GM23248 (cell line): ENCODE measurements at places on chromosomes 1 and 21.
A peak's percentile ranks its signal among the peaks of the same experiment; 100 is the strongest.

DNA sequence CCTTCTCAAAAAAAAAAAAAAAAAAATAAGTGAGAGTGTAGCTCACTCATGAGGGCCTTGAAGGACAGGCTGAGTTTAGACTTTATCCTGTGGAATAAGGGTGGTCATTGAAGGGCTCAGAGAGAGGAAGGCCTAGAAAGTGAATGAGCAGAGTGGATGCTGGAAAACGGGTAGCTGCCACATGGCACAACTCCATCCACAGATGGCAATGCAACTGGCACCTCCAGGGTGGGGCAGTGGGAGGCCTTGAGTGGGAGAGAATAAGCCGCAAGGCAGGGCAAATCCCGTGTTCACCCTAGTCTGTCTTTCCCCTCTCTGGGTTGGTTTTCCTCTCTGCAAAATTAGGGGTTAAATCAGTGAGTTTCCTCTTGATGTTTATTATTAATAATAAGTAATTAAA is 3.1 kb downstream of the TNNI1 start:
- no peak for DNase-seq

- peak; percentile 59 for DNase-seq
These were observed 745 bp downstream of the MAGI3 start for GRCh38 chr1:113390871-113391648.

GRCh38 chr1:208083016-208083714 is 161.0 kb downstream of the PLXNA2 start:
- DNase-seq, result no peak

DNA sequence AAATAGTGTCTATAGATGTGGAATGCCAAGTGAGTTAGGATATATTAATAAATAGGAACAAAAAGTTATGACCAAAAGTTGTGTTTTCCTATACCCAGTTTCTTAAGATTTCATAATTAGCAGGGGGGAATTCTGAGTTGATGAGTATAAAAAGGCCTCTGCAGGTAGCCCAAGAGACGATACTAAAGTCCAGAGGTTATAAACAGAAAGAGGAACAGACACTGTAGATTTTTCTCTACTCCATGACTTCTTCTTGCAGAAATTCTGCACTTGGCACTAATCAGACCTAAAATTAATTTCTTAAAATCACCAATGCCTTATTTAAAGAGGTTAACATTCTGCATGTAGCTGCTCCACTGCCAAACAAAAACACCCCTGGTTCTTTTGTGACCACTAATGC is 62.6 kb downstream of the ROR1 start:
- no peak for DNase-seq

GRCh38 chr1:46333300-46334029 is 7.1 kb upstream of the NSUN4 start:
- peak; percentile 44 for DNase-seq

GRCh38 chr1:56222914-56223540 is 356.3 kb downstream of the PLPP3 start:
- DNase-seq, result no peak

- DNase-seq, result no peak
These were observed at the start of gene TNNT2 for GRCh38 chr1:201377611-201378092. TNNT2 (minus strand) TSS chr1:201377680; CDS start chr1:201373254, 4,426 bp downstream.

GRCh38 chr1:151039521-151039920 is 3.1 kb downstream of the BNIPL start:
- DNase-seq, result no peak

DNA sequence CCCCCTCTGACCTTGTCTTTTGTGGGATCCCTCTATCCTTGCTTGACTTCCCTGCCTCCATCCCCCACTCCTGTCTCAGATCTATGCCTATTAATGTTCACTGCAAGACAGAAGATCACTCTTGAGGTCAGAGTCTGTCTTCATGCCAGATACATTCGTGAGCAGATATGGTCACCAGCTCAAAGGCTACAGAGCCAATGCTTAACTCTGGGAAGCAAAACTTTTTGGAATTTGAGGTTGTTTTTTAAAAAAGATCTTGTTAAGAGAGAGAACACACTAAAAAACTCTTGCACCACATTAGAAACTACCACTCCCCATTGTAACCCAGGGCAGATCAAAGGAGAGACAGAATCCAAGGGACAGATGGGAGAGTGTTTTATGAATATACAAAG is 17.1 kb upstream of the A3GALT2 start:
- peak; percentile 79 for DNase-seq

- DNase-seq, result peak; percentile 36
These were observed 641.0 kb upstream of the CAMK1G start for GRCh38 chr1:208942394-208943130.

DNA sequence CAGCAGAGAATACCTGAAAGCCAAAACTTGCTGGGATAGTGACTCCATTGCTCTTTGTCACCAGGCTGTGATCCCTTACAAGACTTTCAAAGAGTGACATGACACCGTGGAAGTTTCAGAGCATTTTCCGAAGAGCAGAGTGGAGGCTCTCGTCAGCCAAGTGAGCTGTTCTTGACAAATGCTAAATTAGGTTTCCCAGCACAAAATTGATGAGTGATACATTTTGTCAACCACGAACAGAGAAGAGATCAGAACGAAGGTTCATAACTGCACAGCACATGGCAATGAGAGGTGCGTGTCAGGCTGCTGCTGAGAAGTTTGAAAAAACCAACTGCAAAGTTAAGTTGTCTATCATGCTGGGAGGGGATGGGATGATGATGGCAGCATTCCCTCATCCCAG is 184.4 kb upstream of the C1orf174 start:
- no peak for DNase-seq

- DNase-seq, result no peak
These were observed 44.6 kb downstream of the ZSCAN20 start for GRCh38 chr1:33516891-33517567.
